ENCODE measurements at places on chromosomes 2 and 18.

- DNase-seq: no peak
Measured at GRCh38 chr2:238428866-238429265, 2.1 kb downstream of the ASB1 start.

DNA sequence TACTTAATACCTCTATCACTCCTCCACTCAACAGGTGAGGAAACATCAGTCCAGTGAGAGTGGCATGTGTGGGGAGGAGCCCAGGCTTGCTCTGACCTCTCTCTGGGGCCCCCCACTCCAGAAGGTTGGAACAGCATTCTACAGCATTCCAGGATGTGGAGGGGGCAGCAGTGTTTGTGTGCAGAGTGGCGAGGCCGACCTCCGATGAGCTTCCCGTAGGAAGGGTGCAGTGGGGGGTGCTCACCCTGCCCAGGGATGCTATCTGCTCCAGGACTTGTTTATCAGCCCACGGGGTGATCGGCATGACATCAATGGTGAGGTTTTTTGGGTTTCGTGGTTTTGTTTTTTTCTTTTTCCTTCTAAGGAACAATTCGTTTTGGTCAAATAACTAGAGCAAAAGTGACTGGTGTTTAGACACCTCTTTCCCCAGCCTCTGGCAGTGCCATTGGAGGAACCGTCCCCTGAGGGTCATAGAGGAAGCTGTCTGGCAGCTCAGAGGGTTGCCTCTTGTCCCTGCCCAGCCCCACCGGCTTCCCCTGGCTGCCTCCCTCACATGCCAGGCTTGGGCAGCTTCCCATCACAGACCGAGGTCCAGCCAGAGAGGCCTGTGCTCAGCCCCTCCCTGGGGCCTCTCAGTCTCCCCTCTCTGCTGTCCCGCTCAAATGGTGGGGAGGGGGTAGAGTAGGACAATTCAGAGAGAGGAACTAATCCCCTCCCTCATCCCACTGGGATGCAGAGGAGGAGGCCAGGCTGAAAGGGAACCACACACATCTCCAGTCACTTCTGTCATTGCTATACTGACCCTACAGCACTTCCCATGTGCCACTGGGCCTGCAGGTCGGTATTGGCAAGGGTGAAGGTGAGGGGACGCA, 96.5 kb downstream of the ZFP36L2 start:
- no peak for DNase-seq

DNA sequence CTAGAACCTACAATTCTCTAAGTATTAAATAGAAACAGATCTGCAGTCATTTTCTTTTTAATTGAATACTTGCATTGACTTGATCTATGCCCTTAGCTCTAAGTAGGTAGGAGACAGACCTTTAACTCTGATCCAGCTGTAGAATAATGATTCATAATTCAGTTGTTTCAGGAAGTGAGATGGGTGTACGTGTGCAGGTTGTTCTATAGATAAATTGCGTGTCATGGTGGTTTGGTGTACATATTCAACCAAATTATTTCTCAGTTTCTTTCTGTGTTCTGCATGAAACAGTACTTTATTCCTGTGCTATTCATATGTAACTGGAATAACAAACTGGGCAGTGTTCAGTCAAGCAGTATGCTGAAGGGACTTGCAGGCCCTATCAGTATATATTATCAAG, 34.3 kb upstream of the CD226 start:
- no peak for DNase-seq

DNA sequence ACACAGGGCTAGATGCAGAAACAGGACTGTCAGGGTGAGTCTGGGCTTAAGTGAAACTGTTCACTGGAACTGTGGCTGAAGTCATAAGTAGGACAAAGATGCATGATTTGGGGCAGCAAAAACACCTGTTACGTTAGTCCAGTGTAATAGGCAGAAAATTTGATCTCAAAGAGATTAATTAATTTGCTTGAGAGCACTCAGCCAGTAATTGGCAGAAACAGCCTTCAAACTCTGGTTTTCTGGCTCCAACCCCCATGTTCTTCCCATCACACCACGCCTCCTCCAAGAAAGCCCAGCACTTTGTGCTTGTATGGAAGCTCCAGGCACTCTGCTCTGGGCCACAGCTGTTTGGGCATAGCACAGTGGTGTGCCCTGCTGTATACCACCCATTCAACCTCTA, 54.0 kb downstream of the CNTNAP5 start:
- no peak for DNase-seq

- no peak for DNase-seq
Measured at GRCh38 chr2:190627448-190628412, 21.2 kb upstream of the NAB1 start.

GRCh38 chr2:72097276-72097675, 50.4 kb downstream of the CYP26B1 start:
- peak; percentile 14 for DNase-seq

- no peak for DNase-seq
Measured at GRCh38 chr18:80159713-80160636, 50.9 kb downstream of the ADNP2 start.

- no peak for DNase-seq
Measured at GRCh38 chr2:132429941-132430573, 13.5 kb downstream of the GPR39 start.

DNA sequence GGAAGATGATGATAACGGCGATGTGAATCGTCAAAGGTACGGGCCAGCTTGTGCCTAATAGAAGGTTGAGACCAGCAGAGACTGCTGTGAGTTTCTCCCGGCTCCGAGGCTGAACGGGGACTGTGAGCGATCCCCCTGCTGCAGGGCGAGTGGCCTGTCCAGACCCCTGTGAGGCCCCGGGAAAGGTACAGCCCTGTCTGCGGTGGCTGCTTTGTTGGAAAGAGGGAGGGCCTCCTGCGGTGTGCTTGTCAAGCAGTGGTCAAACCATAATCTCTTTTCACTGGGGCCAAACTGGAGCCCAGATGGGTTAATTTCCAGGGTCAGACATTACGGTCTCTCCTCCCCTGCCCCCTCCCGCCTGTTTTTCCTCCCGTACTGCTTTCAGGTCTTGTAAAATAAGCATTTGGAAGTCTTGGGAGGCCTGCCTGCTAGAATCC, 3.0 kb downstream of the FZD7 start:
- no peak for DNase-seq

- DNase-seq: no peak
Measured at GRCh38 chr2:74599676-74600075, 45.2 kb downstream of the DOK1 start.

GRCh38 chr2:152542995-152543481, 174.2 kb downstream of the PRPF40A start:
- no peak for DNase-seq

DNA sequence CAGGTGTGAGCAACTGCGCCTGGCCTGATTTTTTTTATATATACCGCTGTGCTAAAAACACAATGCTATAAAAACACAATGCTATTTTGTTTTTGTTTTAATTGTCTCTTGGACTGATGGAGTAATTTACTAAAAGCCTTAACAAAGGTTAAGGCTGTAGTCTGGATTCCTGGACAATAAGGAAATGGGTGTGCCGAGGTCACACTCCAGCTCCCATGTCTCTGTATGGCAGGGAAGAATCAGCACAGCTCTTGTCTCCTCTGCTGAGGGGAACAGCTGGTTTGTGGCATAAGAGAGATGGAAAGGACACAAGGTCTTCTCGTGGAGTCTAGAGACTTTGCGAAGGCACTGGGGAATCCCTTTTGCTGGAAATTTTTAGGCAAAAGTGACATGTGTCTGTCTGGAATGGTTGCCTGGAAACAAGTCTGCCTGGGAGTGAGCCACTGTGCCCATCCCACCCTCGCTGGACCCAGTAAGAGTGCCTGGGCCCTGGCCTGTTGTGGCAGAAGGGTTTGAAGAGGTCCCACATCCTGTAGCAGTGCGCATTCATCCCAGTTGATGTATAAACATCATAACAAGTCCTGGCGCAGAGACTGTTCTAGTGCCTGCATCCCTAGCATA, 73.1 kb downstream of the MAPK4 start:
- DNase-seq: no peak

- no peak for DNase-seq
Measured at GRCh38 chr18:3055816-3056215, 42.9 kb upstream of the LPIN2 start.

- no peak for DNase-seq
Measured at GRCh38 chr2:208047840-208048239, 22.5 kb upstream of the PLEKHM3 start.

DNA sequence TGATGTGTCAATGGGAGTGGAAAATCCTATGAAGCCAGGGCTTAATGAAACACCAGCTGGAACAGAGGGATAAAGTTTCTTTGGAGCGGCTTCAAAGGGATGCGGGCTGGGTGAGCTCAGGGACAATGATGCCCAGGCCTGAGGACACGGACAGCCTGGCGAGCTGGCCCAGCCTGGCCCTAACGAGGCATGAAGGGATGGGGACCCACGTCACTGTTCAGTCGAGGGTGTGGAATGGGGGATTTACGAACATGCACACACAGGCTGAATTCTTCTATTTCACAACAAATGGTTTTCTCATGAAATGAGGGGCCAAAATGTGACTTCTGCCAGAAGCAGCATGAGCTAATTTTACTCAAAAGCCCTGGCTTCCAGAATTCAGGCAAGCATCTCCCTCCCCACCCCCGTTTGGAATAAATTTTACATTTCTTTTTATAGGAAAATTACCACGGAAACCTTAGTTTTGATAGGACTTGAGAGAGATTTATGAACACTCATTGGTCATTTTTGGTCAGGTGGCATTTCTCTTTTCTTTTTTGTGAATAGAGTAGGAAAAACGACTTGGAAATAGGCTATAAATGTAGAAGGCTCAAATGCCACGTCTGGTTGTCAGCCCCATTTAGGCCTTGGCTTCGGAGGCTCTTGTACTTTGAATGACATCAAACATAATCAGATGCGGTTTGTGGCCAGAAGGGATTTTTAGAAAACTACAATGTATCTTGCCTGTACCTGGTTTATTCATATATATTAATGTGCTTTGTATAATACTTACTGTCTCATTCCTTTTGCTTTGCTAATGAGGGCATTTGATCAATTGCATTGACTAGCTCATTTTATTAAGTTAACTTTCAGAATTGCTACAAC, 893.8 kb upstream of the CELF4 start:
- DNase-seq: peak; percentile 55

DNA sequence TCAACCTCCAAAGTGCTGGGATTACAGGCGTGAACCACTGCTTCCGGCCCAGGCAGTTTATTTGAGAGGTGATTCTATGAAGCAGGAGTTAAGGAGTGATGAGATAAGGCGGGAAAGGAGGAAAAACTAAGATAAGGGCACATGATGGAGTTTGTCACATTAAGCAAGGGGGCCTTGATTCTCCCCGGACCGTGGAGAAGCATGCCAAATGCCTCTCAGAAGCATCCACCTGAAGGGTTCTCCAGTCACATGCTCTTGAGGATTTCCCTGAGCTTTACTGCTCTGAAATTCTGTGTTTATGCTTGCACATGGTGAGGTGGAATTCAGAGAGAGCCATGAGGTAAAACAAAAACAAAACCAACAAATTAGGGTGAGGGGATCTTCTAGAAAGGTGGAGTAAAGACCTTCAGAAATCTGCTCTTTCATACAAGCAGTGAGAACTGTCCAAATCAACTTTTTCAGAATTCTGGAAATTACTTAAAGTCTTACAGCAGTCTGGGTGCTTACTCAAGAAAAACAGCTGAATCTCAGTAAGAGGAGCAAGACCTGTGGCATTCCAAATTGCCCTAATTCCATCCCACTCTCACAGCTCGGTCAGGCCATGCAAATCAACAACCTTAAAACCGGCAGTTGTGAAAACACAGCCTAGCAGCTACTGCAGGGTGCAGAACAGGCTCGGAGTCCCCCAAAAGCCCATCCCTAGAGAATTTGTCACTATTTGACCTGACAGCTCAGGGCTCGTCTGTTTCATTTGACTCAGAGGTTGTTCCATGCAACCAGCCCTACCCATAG, 69.1 kb upstream of the CTLA4 start:
- DNase-seq: no peak

DNA sequence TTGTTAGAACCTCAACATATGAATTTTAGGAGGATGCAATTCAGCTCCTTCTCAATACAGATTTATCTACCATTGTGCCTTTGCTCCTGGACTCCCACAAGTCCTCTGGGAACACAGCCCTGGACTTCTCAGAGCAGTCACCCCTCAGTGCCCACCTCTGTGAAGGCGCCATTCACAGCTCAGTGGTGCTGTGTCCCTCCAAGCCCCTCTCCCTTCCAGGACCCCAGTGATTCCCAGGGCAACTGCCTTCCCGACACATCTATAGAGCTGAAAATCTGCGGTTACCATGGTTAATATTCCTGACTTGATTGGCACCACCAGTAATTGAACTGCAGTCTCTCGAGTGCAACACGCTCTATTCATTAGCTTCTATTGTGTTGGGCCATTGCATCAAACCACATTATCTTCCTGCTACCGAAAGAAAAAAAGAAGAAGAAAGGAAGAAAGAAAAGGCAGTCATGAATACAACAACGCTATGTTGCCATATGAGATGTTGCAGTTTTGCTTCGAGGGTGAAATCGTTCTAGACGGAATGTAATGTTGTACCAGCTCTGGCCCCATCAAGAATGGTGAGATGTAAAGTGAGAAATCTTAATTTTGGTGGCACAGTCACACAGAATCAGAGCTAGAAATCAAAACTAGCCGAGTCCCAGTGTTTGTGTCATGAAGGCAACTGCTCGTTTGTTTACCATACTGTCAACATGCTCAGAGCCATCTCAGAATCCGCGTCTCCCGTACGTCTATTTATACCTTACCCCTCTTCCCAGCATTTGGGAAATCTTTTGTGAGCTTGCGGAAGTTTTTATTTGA, 524.0 kb upstream of the ID2 start:
- DNase-seq: no peak

GRCh38 chr2:241849616-241850543, 8.8 kb downstream of the PDCD1 start:
- no peak for DNase-seq

GRCh38 chr2:146540271-146540932, 1304.4 kb upstream of the ACVR2A start:
- DNase-seq: no peak

DNA sequence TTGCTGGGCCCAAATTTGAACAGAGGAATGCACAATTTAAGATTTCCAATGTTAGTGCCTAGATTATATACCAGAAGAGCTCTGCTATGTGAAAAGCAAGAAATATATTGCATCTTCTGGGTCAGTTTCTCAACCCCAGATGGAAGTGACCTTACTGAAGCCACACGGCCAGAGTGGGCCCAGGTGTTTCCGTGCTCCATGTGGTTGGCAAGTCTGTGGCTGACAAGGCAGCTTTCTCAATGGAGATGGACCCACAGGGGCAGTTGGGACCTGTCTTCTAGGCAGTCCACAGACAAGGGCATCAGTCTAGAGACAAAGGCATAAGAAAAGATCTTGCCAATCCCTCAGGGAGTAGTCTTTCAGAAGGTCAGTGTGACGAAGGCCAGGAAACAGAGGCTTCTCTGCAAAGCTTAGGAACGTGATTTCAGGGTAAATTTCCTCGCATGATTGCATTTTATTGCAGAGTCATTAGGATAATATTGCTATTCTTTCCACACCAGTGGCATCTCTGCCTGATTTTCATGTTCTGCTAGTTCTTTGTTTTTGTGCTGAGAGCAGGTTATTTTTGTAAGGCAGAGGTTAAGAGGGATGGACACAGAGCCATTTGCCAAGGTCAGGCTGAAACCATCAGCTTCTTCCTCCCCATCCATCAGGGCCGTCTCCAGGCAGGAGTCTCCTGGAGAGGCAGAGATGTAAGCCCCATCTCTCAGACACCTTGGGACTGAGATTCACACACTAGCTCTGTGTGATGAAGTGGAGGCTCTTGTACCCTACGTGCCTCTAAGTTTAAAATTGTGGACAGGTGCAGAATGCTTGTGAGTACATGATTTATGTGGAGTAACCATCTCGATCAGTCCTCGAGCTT, 202.1 kb downstream of the ANKRD30B start:
- peak; percentile 12 for DNase-seq

GRCh38 chr2:170883683-170884082, 45.4 kb upstream of the GORASP2 start:
- DNase-seq: no peak

Measured in suprapubic skin (tissue), 4 donors.